ENCODE measurements at places on chromosomes 1 and 21.

DNA sequence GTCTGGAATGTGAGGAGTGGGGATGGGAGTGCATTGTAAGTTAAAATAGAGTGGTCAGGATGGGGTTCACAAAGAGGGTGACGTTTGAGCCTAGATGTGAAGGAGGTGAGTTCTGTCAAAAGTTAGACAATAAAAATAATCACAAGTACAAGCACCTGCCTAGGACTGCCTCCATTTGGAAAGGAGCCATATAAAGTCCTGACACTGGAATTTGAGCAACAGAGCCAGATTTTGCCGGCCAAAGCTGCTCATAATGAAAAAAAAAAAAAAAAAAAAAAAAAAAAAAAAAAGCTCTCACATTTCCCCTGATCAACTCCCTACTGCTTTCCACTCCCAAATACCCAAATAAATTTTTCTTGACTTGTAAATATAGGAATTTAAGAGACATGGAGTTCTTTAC, 4.1 kb downstream of the PALMD start:
- DNase-seq: no peak

- no peak for DNase-seq
These were observed 23.5 kb downstream of the PLA2G2D start for GRCh38 chr1:20095564-20096434.

- no peak for DNase-seq
These were observed 2.7 kb downstream of the SCYL3 start for GRCh38 chr1:169890761-169891538.

GRCh38 chr21:22536509-22536908, 1538.3 kb downstream of the NCAM2 start:
- DNase-seq: no peak

DNA sequence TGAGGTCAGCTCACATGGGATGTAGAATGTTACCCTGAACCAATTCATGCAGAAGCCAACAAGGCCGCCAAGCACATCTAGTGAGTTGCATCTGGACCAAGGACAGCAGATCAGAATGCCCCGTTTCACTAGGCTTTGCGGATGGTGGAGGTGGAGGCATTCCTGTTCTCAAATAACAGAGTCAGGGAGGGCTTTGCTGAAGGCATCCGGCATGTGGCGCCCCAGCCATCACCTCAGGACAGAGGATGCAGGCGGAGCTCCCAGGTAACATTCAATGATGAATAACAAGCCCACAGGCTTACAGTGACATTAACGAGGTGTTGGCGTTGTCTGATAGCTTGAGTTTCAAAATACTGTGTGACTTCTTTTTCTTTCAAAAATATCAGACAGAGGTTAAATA, 476.2 kb downstream of the CAMTA1 start:
- DNase-seq: no peak

DNA sequence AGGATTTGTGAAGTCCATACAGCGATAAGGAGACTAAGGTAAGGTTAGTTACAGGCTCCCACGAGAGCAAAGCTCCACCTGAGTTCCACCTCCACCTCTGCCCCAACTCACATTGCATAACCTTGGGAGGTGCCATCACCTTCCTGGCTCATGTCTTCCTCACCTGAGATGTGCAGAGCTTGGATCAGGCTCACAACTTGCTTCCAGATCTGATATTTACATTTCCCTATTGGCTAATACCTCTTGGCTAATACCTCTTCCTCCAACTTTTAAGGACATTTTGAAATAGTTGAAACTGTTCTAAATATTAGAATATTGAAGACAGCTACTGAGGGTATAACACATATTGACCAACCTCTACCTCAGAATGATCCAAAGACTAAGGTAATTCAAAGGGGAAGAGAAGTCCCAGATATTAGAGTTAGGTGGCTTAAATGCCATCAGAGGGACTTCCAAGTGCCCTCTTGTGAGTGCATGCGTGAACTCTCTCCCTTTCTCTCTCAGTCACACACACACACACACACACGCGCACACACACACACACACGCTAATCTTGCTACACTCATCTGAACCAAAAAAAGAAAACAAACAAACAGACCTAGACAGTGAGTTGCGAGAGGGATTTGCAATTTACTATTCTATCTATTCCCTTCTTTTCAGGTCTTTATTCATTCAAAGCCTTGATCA, 134.3 kb downstream of the PLPP3 start:
- DNase-seq: no peak

GRCh38 chr1:156556354-156556753, 16.0 kb downstream of the IQGAP3 start:
- DNase-seq: no peak

DNA sequence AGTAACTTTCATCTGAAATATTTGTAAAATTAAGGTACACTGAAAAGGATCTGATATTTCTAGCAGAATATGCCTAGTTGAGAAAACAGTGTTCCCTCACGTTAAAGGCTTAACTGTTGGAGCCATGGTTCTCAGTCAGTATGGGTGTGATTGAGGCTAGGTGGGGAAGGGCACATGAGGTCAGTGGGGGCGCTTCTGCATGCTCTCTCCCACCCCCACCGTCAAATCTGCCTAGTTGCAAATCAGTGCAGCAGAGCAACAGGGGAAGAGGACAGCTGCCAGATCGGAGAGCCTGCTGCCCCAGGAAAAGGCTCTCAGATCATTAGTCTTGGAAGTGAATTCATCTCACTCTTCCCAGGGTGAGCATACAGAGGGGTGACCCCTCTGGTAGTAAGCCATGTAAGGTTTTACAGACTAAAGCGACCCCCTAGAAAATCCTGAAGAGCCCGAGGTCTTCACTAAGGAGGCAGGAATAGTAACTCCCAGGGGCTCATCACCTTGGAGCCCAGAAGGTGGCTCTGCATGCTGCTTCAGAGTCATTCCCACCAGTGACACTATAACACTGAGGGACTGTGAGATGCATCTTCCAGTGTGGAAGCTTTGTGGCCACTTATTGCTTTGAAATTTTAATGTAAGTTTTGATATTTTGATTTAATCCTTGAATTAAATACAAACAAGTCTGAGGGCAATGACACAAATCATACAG, 83.1 kb upstream of the BARHL2 start:
- DNase-seq: no peak

GRCh38 chr1:16351994-16352841, at the start of gene FBXO42:
Gene FBXO42, minus strand, starts transcription at chr1:16352480. Its CDS starts 37,062 bp downstream, at chr1:16315418.
- no peak for DNase-seq

GRCh38 chr21:33698087-33698860, 56.0 kb downstream of the ITSN1 start:
- no peak for DNase-seq

- no peak for DNase-seq
These were observed 241.8 kb upstream of the POGK start for GRCh38 chr1:166597516-166597915.

DNA sequence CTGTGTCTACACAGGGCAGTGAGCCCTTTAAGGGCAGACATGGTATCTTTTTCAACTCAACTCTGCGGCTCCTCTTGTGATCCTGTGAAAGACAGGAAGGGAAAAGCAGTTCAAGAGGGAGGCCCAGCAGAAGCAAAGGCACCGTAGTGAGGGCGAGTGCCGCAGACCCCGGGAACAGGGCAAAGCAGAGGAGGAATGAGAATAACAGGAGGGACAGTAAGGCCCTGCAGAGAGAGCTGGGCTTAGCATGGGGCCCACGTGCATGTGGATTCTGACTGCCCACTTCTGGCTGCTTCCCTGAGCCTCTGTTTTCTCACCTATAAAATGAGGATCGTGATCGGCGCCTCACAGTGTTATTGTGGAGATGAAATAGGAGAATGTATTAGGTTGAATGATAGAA, 409.3 kb downstream of the PTPRU start:
- no peak for DNase-seq

DNA sequence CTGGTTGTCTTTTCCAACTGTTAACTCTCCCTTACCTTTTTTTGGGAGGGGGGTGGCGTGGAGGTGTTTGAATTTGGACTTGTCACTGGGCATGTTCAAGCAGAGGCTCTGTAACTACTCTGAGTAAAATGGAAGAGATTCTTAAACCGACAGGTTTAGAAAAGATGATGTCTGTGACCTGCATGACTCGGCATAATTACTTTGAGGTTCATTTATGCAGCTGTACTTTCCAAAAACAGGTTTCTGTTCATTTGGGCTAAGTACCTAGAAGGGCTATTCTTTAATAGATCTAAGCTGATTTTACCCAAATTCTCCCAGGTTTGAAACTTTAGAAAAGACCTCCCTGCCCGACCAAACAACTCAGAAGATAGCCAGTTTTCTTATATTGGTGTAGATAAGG, 80.3 kb downstream of the SLC35A3 start:
- DNase-seq: no peak

- DNase-seq: no peak
These were observed 32.3 kb upstream of the NR5A2 start for GRCh38 chr1:199995096-199995685.

DNA sequence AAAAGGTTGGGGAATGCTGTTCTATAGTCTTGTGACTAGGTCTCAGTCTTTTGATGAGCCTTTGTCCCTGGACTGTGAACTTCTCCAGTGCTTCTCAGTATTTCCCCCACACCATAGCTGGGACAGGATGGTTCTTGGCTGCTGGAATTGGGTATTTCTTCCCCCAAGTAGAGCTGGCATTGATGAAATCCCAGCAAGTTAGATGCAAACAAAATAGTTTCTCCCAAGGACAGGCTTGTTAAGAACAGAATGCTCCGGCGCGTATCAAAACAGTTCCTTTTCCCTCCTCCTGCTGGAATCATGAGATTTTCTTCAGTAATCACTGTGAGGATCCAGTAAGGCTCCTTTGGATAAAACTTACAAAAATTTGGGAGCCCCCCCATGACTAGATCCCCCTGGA, 162.6 kb downstream of the PIK3R3 start:
- no peak for DNase-seq

GRCh38 chr21:29318354-29318753, 19.6 kb downstream of the BACH1 start:
- no peak for DNase-seq

DNA sequence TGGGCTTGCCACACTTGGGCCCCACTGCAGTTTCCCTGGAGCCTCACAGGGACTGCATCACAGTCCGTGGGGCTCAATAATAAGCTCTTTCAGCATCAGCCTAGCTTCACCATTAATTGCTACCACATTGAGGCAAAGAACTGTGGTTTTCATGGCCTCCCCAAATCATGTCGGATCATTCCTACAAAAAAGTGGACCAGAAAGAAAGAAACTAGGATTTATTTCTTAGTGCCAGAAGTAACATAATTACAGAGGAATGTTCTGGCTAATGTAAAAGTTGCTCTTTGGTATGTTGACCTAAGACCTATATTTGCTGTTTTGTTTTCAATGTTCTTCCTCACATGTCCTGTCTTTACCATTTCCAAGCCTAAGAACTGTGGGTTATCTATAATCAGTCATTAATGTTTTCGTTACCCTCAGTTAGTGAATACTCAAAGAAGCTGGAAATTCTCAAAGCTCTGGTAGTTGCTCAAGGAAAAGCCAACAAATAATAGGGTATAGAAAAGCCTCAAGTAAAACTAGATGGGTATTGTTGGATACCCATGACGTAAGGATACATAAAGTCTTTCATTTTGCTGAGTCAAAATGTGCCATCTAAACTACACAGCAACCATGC, 173.9 kb downstream of the LTN1 start:
- peak; percentile 49 for DNase-seq
